ENCODE measurements at places on chromosomes 16 and 17.

GRCh38 chr17:66547151-66547865, 244.9 kb downstream of the PRKCA start:
- no peak for DNase-seq

DNA sequence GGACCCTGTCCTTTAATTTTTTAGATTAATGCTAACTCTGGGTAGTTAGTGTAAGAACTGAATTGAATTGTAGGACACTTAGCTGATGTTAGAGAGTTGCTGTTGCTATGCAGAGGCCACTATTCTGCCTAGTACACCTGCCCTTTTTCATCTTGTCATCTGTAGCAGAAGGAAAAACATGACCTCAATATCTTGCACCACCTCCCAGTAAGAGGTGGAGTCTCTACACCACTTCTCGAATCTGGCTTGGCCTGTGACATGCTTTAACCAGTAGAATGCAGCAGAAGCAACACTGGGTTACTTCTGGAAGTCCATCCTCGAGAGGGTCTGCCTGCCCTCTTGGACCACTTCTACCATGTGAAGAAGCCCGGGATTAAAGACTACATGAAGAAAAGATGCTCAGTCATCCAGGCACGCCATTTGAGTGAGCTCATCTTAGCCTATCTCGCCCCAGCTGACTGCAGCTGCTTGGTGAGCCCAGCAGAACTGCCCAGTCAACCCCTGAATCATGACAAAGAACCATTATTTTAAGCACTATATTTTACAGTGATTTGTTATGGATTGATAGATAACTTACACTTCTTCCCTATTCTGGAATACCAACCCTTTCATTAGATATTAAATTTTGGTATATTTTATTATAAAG, 153.5 kb downstream of the MYO1D start:
- DNase-seq = no peak

DNA sequence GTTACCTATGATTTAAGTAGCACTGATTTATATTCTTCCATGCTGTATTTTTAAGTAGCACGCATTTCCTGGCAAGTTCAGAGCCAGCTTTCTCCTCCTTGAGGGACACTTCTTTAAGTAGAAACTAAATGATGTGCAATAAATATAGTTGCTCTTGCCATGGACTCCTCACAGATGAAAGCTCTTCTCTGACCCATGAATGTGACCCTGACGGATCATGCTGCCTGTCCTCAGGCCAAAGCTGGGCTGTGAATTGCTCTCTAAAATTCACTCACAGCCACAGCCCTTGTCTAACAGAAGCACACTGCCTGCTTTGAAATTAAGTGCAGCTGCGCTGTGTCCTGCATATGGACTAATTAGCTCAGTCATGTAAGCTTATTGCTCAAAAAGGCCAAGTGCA, 438.8 kb downstream of the PMP22 start:
- DNase-seq = no peak

DNA sequence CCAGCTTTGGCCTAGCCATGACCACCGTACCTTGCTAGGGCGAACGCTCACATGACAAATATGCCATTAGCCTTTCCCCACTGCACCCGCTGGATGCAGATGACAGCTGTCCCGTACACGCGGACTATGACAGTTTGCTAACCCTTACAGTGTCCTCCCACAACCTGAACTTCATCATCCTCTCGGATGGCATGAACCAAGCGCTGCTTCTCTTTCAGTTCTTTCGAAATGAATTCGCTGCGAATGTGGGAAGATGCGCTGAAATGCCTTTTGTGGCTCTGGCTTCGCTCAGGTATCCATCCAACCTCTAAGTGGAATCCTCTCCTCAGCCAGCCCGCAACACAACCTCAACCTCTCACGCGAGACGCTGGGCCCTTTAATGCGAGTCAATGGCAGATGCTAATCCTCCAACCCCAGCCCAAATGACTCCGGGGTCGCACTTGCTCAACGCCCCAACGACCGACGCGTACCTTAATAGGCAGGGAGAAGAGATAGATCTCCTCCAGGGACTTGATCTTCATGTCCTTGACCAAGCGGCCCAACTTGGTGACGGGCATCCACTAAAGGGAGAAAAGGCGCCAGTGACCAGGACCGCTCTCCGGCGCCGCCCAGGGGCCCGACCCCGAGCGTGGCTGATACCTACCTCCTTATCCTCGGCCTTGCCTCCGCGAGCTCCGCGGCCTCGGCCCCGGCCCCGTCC, 670 bp downstream of the RPS2 start:
- DNase-seq = no peak
